ENCODE measurements at places on chromosomes 2 and 18. TPM values are rescaled to one million over a fixed set of nuclear protein-coding genes. Genes with fewer than 3 reads are reported as not detected.

- DNase-seq, result no peak
Measured at GRCh38 chr2:160402501-160402900, 91.1 kb downstream of the RBMS1 start.

DNA sequence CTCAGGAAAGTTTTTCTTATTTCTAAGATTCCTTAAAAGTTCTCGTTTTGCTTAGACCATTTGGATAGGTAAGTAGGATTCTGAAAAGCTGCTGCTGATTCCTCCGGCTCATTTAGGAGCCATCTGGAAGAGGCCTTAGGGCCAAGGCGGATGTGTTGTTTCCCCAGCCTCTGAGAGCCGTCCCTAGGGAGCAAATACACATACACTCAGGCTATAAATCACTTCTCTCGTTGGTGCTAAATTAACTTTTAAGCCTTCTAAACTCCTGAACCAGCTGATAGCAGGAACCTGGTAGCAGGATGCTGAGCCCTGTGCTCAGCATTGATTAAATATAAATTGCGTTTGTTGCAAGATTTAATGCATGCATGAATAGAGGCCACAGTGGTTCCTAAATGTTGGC is 109.8 kb downstream of the ADCYAP1 start:
- DNase-seq, result peak; percentile 35

DNA sequence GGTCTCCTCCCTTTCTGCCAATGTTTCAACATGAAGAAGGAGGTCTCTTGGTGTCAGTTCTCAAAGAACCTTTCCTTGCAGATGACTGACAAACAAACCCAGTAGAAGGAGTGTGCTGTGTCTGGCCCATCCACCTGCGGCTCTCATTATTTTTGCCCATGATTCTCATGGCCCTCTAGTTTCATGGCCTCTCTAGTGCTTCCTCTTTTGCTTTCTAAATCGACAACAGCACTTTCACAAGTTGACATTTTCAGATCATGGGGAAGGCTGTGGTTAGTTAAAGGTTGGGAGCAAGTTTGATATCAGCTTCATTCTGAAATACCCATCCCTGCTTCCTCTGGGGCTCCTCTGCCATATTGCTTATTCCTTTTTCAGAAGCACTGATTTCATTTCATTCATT is 805.2 kb downstream of the SLC4A3 start:
- DNase-seq, result no peak

DNA sequence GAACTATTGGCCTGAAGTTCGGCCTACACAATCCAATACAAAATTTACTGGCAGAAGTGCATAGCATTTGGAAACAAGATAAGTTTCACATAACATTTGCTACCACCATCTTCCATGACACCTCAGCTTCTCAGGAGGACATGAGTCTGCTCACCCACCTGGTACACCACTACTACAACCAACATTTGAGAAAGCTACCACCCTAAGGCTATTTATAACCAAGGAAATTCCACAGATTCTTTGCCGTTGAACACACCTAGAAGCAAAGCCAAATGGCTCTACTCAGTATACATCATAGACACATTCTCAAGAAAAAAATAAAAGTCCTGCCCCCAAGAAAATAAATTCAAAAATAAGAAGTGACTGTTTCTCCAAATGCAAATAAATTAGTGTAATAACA is 145.3 kb downstream of the SPAG16 start:
- DNase-seq, result no peak

- DNase-seq, result no peak
Measured at GRCh38 chr2:96207073-96207773, 1.4 kb downstream of the STARD7 start.

- no peak for DNase-seq
Measured at GRCh38 chr2:60794271-60794863, 38.3 kb downstream of the PAPOLG start.

GRCh38 chr2:179661986-179662385 is 199.4 kb downstream of the ZNF385B start:
- DNase-seq, result no peak

DNA sequence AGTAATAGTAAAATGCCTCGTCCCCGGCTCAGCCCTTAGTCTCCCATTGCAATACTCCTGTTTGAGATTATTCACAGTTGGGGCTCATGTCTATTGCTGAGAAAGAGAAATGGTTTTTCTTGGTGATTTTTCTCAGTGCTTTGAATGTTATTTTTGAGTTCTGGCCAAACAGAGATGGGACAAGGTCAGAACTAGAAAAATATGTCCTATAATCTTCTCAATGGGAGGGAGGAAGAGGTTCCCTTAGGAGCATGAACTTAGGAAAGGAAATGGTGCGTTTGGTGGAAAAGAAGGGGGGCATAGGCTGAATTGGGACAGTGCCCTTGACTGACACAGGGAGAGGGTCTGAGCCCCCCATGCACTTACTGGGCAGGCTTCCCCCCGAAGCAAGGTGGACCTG is 133.8 kb downstream of the AGAP1 start:
- no peak for DNase-seq

DNA sequence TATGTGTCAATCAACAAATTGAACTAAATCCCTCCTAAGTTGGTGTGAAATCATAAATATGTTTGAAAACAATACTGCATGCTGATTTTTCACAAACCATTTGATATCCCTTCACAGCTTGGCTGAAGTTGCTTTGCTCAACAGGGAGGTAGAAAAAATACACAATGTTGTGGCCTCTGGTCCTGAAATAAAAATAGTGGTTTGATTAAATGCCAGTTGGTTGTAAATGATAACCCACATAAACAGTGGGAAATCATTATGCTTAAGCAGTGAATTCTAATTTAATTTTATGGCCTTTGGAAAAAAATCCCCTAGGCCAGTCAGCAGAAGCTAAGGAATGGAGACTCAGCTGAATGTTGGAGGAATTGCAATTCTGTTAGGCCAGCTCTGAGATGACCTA is 359.4 kb upstream of the CWC22 start:
- DNase-seq, result no peak

GRCh38 chr18:22170421-22171257 is 1.2 kb downstream of the GATA6 start:
- DNase-seq, result peak; percentile 59

DNA sequence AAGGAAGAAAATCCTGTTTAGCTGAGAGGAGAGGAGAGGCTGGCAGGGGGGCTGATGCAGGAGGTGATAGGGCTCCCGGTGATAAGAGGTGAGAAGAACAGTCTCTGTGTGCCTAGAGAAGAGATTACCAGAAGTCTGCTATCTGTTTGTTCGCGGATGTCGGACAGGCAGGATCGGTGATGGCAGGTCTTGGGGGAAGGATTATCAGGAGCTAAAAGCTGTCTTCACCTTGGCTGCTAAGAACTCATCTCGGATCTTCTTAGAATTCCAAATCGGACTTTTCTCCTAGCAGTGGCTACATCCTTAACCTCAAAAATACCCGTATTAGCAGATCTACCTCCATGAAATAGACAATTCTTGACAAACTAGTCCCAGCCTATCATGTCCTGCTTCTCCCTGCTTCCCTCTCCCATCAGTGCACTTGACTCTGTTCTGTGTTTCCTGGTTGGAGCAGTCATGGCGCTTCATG is 282.1 kb upstream of the TRIB2 start:
- no peak for DNase-seq

The RAB17 gene
- 3.1 TPM for polyA plus RNA-seq

The IL1F10 gene
- not detected for polyA plus RNA-seq

The SP110 gene
- polyA plus RNA-seq, result 0.60 TPM

The FHOD3 gene
- 127 TPM for polyA plus RNA-seq

The SOS1 gene
- polyA plus RNA-seq, result 18.4 TPM

Measured in cardiac muscle cell (in vitro differentiated cells and primary cell).